ENCODE measurements at places on chromosomes 7 and 10. TPM values are rescaled to one million over a fixed set of nuclear protein-coding genes. Genes with fewer than 3 reads are reported as not detected.

GRCh38 chr10:131806646-131807317 is 94.0 kb upstream of the PPP2R2D start:
- H3K4me1 ChIP-seq, result no peaks in the 10 kb centered on the region
- H3K27ac ChIP-seq, result no peak overlapping the region
- H3K27me3 ChIP-seq, result no peaks in the 10 kb centered on the region
- H3K36me3 ChIP-seq, result no peaks in the 10 kb centered on the region
- H3K4me3 ChIP-seq, result no peak overlapping the region
- DNase-seq, result no peak

Gene BMPER
- 2.8 TPM for total RNA-seq

DNA sequence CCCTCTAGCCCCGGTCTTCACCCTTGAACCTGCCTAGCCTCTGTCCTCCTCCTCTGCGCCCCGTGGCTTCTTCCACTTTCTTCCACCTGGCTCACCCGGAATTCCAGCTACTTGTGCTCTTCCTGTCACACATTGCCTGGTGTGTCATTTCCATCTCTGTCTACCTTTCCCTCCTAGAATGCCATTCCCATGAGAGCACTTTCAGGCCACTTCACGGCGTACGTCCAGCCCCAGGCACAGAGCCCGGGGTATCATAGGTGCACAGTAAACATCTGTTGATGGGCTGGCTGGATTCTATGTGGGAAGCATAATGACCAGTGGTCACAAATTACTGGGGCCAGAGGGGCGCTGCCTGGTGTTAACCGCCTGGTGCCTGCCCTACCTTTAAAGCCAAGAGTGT is 161.3 kb downstream of the CUX1 start:
- H3K36me3 ChIP-seq, result no peaks in the 10 kb centered on the region
- H3K4me3 ChIP-seq, result no peak overlapping the region
- H3K4me1 ChIP-seq, result no peaks in the 10 kb centered on the region
- DNase-seq, result no peak
- no peaks in the 10 kb centered on the region for H3K27me3 ChIP-seq

GRCh38 chr7:83159731-83160130 is 3.0 kb downstream of the PCLO start:
- no peak for DNase-seq
- H3K4me1 ChIP-seq, result no peaks in the 10 kb centered on the region
- H3K36me3 ChIP-seq, result no peaks in the 10 kb centered on the region
- H3K27ac ChIP-seq, result no peak overlapping the region
- H3K4me3 ChIP-seq, result no peak overlapping the region

- no peak overlapping the region for H3K4me3 ChIP-seq
- H3K27ac ChIP-seq, result no peak overlapping the region
- no peaks in the 10 kb centered on the region for H3K4me1 ChIP-seq
- no peak for DNase-seq
These were observed 311.6 kb upstream of the SEMA3A start for GRCh38 chr7:84506151-84506550.

DNA sequence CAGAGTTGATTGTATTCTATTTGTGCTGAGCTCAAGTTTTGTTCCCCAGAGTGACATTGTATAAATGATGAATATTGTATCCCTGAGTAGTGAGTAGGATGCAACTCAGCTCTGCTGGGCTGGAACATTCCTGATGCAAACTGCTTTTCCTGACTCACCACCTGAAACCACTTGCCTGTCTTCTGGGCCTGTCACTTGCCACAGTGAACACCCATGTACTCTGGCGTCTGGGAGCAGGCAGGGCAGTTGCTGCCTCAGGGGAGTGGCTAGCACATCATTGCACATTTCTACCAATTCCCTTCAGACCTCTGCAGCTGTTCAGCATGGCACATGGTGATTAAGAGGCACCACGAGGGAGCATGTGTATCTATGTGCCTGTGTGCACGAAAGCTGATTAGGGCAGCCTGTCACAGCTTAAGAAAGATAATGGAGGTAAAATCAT is 157.3 kb downstream of the SND1 start:
- H3K4me3 ChIP-seq, result no peak overlapping the region
- H3K36me3 ChIP-seq, result no peaks in the 10 kb centered on the region
- no peaks in the 10 kb centered on the region for H3K27me3 ChIP-seq
- DNase-seq, result no peak
- H3K27ac ChIP-seq, result no peak overlapping the region
- peaks cover 9% of the 10 kb centered on the region for H3K4me1 ChIP-seq

Gene NET1
- 39.9 TPM for total RNA-seq

- DNase-seq, result no peak
- H3K27me3 ChIP-seq, result no peaks in the 10 kb centered on the region
- no peaks in the 10 kb centered on the region for H3K4me1 ChIP-seq
- H3K27ac ChIP-seq, result no peak overlapping the region
- H3K4me3 ChIP-seq, result no peak overlapping the region
These were observed 331.8 kb downstream of the NRG3 start for GRCh38 chr10:82206831-82207230.

DNA sequence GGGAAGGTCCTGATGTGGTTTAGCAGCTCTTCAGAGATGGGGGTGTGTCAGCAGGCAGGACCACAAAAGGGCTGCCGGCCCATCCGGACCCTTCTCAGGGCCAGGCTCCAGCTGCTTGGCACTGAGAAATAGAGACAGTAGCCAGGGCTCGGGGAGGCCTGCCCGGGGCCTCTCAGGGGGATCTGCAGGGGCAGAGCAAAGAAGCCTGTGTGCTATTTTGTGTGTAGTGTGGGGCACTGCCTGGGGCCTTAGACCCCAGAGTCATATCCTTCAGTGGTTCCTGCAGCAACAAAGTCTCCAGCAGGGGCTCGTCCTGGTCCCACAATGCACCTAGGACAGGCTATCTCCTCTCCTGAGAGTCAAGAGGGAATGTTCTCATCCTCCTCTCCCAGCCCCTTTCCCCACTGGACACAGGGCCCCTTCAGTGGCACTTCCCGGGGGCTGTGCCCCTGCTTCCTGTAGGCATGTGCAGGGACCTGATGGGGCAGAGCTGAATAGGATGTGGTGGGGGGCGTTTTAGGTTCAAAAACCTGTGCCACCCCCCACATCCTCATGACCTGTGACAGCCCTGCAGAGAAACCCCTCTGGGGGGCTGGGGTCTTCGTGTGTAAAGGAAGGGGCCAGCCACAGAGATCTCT is 159.5 kb upstream of the RHEB start:
- no peaks in the 10 kb centered on the region for H3K36me3 ChIP-seq
- peaks cover 7% of the 10 kb centered on the region for H3K4me1 ChIP-seq
- no peaks in the 10 kb centered on the region for H3K27me3 ChIP-seq
- DNase-seq, result no peak
- no peak overlapping the region for H3K4me3 ChIP-seq

Measured in testis (tissue), 5 donors.